Endothelial cell (in vitro differentiated cells): ENCODE measurements at places on chromosomes 6 and 20.

GRCh38 chr6:111032484-111033140 is 50.8 kb downstream of the RPF2 start:
- no peak overlapping the region for H3K27ac ChIP-seq
- H3K36me3 ChIP-seq: no peaks in the 10 kb centered on the region
- DNase-seq: no peak
- no peaks in the 10 kb centered on the region for H3K27me3 ChIP-seq
- no peak overlapping the region for H3K4me3 ChIP-seq

DNA sequence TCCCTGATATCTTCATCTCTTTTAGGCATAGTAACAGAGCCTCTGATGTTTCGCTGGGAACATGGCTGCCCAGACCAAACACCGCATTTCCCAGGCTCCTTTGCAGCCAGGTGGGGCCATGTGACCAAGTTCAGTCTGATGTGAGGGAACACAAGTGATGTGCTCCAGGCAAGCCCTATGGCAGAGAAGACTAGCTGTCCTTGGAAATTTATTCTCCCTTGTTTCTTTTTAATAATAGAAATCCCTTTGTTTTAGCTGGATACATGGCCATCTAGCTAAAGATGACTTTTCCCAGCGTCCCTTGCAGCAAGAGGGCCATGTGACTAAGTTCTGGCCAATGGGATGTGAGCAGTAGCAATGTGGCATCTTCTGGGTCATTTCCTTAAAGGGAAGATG is 30.8 kb downstream of the SLC2A10 start:
- H3K4me3 ChIP-seq: no peak overlapping the region
- no peaks in the 10 kb centered on the region for H3K36me3 ChIP-seq
- H3K27ac ChIP-seq: no peak overlapping the region
- H3K27me3 ChIP-seq: peaks cover 4% of the 10 kb centered on the region

- H3K4me3 ChIP-seq: no peak overlapping the region
- DNase-seq: no peak
- no peaks in the 10 kb centered on the region for H3K36me3 ChIP-seq
- H3K27me3 ChIP-seq: no peaks in the 10 kb centered on the region
Measured at GRCh38 chr20:39421571-39422105, 459.5 kb downstream of the DHX35 start.

DNA sequence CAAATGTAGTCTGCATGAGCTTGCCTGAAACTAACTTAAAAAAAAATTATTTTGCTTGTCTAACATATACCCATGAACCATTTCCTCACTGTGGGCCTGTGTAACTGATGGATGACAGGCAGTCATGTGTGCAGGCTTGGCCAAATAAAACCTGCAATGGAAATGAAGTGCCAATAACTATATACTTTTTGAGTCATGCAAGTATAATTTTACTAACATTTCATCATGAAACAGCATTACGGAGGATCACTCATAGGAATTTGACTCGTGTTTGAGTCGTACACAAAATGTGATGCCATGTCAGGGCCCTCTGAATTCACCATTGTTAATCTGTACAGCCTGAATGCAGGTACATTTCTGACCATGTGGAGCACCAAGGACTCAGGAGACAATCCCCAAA is 46.6 kb downstream of the HDDC2 start:
- H3K4me1 ChIP-seq: peaks cover 27% of the 10 kb centered on the region
- no peak overlapping the region for H3K27ac ChIP-seq
- H3K4me3 ChIP-seq: no peak overlapping the region

DNA sequence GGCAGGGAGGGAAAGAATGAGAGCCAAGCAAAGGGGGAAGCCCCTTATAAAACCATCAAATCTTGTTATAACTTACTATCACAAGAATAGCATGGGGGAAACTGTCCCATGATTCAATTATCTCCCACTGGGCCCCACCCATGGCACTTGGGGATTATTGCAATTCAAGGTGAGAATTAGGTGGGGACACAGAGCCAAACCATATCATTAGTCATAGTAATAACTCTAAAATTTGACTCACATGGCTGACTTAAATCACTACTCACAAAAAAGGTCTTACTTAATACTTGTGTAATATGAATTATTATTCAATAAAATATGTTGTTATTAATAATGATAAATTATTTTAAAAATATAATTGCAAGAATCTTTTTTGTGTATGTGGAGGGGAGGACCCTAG is 178.1 kb upstream of the TCF21 start:
- H3K27ac ChIP-seq: no peak overlapping the region
- no peaks in the 10 kb centered on the region for H3K4me1 ChIP-seq
- DNase-seq: no peak
- H3K27me3 ChIP-seq: no peaks in the 10 kb centered on the region
- no peak overlapping the region for H3K4me3 ChIP-seq

DNA sequence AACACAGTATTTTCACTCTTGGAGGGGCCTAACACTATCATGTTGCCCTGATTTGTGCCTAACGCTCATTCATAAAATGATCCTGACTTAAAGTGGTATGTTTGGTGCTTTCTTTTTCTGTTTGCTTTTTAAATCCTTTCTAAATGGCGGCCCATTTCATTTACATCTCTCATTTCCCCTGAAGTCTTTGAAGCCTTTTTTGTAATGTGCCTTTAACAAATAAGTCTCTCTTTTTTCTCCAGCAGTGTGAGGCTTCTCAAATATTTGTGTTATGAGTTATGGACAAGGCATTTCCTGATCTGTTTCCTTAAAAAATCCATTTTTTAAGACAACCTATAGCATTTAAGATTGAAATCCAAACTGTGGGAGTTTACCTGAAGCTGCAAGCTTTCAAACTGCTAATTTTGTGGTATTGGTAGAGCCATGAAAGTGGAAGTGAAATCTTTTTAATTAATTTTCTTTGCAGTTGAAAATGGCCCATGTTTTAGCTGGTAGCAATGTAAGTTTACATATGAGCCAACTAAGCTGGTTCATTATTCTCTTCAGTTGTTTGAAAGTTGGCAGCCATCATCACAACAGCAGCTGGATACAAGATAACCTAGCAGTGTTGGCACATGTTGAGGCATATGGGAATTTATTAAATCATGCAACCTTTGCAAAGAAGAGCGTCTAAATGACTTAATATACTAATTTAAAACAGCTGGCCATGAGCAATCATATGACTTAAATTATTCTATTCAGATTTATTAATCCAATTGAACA is 469.7 kb downstream of the CDKAL1 start:
- no peak overlapping the region for H3K27ac ChIP-seq
- H3K4me1 ChIP-seq: peaks cover 13% of the 10 kb centered on the region
- no peaks in the 10 kb centered on the region for H3K36me3 ChIP-seq
- no peaks in the 10 kb centered on the region for H3K27me3 ChIP-seq
- H3K4me3 ChIP-seq: no peak overlapping the region

DNA sequence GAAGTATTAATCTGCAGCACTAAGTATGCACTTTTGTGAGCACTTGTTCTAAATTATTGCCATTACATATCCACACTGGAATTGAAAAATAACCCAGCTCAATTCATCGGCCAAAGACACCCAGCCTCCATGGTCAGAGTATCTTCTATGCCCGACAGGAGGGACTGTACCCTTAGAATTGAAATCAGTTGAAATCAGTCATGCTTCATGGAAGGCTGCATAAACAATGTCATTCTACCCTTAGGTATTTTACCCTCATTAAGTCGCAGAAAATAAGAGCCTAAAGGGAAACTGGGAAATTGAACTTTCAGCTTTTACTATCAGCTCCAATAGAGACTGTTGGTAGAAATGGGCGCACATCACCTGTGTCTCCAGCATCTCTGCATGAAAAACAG is 2.9 kb upstream of the RAMACL start:
- H3K4me1 ChIP-seq: peaks cover 62% of the 10 kb centered on the region
- H3K4me3 ChIP-seq: no peak overlapping the region
- peaks cover 4% of the 10 kb centered on the region for H3K27me3 ChIP-seq
- peaks cover 4% of the 10 kb centered on the region for H3K36me3 ChIP-seq

DNA sequence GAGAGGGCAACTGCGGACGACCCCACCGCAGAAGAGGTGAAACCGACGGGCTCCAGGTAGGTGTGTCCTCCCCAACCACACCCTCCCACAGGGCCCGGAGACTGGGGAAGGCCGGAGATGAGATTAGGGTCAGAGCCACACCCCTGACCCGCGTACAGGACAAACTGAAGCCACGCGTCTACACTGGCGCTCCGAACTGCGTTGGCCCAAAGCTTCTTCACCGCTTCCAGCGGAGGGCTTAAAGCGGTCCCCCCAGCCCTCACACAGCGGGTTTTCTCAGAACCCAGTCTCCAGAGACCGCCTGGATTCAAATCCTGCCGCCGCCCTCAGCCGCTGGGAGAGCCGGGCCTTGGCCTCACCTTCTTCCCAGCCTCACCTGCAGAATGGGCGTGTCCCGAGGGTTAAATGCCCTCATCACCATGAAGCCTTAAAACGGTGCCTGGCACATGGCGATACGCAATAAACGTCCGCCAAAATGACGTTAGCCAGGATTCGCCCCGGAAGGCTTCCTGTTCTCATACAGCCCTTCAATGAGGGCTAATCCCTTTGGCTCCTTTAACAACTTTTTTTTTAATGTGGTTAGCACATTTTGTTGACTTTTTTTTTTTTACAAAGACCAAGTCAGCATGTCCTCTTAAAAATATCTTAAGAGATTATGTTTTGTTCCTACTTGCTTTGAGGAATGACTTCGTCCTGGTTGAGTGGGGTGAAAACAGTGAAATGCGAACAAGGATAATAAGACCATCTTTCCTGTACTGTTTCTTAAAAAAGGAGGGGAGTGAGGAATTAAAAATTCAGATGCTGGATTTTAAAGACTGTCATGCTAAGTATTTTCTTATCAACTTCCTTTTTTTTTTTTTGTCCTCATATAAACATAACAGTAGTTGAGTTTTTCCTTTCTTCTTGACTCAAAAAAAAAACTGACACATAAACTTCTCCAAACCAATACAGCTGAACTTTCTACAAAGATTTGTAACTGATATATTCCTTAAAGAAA is 15.1 kb upstream of the ZNF217 start:
- DNase-seq: no peak
- peaks cover 22% of the 10 kb centered on the region for H3K4me1 ChIP-seq
- peak overlapping the region; percentile 91 for H3K27ac ChIP-seq
- H3K27me3 ChIP-seq: no peaks in the 10 kb centered on the region
- H3K4me3 ChIP-seq: no peak overlapping the region

- H3K27me3 ChIP-seq: peaks cover 9% of the 10 kb centered on the region
- DNase-seq: no peak
- peak overlapping the region; percentile 21 for H3K27ac ChIP-seq
- peaks cover 31% of the 10 kb centered on the region for H3K36me3 ChIP-seq
- peak overlapping the region; percentile 7 for H3K4me3 ChIP-seq
Measured at GRCh38 chr20:57650266-57650665, 30.0 kb upstream of the ZBP1 start.

GRCh38 chr6:154899824-154900463 is 95.2 kb upstream of the TIAM2 start:
- H3K27ac ChIP-seq: no peak overlapping the region
- no peaks in the 10 kb centered on the region for H3K36me3 ChIP-seq
- peaks cover 7% of the 10 kb centered on the region for H3K4me1 ChIP-seq
- H3K27me3 ChIP-seq: peaks cover 3% of the 10 kb centered on the region
- no peak for DNase-seq

- H3K36me3 ChIP-seq: peaks cover 7% of the 10 kb centered on the region
- H3K27ac ChIP-seq: peak overlapping the region; percentile 79
- peaks cover 25% of the 10 kb centered on the region for H3K4me1 ChIP-seq
- peaks cover 14% of the 10 kb centered on the region for H3K27me3 ChIP-seq
- peak; percentile 30 for DNase-seq
- peak overlapping the region; percentile 93 for H3K4me3 ChIP-seq
Measured at GRCh38 chr20:49186535-49187329, 1.4 kb downstream of the STAU1 start.

- H3K4me3 ChIP-seq: no peak overlapping the region
- no peaks in the 10 kb centered on the region for H3K27me3 ChIP-seq
- DNase-seq: no peak
- no peaks in the 10 kb centered on the region for H3K36me3 ChIP-seq
- H3K27ac ChIP-seq: no peak overlapping the region
Measured at GRCh38 chr6:126976253-126976797, 142.1 kb upstream of the RSPO3 start.

DNA sequence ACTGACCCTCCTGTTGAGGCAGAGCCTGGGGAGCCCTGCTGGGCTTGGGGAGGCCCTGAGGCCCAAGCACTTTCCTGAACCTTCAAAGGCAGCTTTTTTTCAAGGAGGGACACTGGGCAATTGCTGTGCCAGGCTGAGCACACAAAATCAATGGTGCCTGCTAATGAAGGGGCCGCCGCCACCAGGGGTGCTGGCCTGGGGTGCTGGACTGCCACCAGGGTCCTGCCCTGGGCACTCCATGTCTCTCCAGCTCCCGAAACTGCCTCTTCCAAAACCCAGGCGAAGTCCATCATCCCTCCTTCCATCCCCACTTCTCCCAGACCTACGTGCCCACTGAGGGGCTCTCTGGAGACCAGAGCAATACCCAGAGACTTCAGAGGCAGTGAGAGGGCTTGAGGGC is 145.6 kb downstream of the GRM4 start:
- no peak overlapping the region for H3K4me3 ChIP-seq
- H3K36me3 ChIP-seq: no peaks in the 10 kb centered on the region
- no peak for DNase-seq
- peaks cover 2% of the 10 kb centered on the region for H3K27me3 ChIP-seq
- no peaks in the 10 kb centered on the region for H3K4me1 ChIP-seq

- no peak overlapping the region for H3K4me3 ChIP-seq
- no peaks in the 10 kb centered on the region for H3K4me1 ChIP-seq
- no peak overlapping the region for H3K27ac ChIP-seq
- H3K27me3 ChIP-seq: peaks cover 3% of the 10 kb centered on the region
- no peaks in the 10 kb centered on the region for H3K36me3 ChIP-seq
Measured at GRCh38 chr20:50704971-50705370, 13.6 kb upstream of the RIPOR3 start.
